CD4-positive, alpha-beta memory T cell (primary cell): ENCODE measurements at places on chromosomes 16 and 17. TPM values are rescaled to one million over a fixed set of nuclear protein-coding genes. Genes with fewer than 3 reads are reported as not detected.

DNA sequence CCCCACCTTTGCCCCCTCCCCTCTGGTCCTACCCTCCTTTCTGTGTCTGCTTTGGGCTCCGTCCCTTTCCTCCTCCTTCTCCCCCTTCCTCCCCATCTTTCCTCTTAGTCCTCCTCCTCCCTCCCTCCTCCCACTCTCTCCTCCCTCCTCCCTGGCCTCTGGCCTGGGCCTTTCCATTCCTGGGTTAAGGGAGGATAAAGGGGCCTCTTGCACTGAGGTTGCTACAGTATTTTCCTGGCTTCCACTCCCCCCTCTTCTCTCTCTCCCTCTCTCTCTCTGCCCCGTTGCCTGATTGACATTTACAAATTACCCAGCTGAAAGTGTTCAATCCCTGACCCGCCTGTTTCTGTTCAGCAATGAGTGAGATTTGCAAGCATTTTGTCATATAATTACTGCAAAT lies 44.0 kb downstream of the MRM1 start:
- no peak for DNase-seq

GRCh38 chr16:73204359-73205152 lies 156.6 kb upstream of the ZFHX3 start:
- no peak for DNase-seq

- DNase-seq = no peak
These were observed 492.5 kb upstream of the HSBP1 start for GRCh38 chr16:83315271-83315670.

Gene TOP2A
- 1.1 TPM for total RNA-seq

DNA sequence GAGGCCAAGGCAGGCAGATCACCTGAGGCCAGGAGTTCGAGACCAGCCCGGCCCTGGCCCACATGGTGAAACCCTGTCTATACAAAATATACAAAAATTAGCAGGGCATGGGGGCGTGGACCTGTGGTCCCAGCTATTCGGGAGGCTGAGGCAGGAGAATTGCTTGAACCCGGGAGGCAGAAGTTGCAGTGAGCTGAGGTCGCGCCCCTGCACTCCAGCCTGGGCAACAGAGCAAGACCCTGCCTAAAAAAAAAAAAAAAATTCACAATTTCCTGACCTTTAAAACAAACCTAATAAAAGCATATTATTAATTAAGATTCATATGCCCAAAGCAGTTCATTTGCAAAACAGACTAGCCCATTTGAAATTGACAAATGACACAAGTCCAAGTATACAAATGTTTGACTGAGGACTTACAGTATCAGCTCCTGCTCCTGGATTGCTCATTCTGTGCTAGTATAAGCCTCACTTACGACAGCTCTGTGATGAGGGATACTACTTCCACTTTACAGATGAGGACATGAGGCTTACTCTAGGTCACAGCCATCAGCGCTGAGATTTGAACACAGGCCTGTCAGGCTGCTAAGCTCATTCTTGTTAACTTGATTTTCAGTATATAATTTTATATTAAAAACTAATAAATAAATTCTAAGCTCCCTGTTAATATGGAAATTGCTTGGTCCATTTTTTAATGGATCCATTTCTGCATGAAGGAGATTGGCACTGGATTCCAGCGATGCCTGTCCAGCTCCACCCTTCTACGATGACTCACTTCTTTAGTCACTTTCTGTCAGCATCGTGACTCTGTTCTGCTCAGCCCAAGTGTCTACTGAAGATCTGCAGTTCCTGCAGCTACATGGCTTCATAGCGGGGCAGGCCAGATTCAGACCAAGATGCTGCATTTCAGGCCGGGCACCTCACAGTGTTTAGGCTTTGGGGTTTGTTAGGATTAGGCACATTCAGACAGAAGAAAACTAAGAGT lies 88.2 kb downstream of the WDR59 start:
- DNase-seq = no peak

- DNase-seq = peak; percentile 79
These were observed 17.0 kb downstream of the CAVIN1 start for GRCh38 chr17:42405963-42406495.

DNA sequence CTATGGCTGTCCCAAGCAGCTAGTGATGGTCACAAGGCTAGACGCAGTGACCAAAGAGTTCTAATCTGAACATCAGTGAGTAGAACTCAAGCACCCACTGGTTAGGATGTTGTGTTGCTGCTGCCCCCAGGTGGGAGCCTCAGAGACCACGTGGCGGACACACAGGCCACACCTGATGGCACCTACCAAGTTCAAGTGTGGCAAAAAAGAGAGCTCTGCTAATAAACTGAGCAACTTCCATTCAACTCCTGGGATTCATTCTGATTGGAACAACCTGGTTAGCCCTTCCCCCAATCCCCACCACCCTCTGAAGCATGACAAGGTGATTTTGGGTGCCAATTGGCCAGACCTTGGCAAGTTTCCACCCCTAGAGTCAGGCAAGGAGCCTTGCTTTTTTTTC lies 3.5 kb upstream of the LCMT1 start:
- peak; percentile 53 for DNase-seq

Gene DDX42
- 183 TPM for total RNA-seq

Gene ZG16
- total RNA-seq = not detected

DNA sequence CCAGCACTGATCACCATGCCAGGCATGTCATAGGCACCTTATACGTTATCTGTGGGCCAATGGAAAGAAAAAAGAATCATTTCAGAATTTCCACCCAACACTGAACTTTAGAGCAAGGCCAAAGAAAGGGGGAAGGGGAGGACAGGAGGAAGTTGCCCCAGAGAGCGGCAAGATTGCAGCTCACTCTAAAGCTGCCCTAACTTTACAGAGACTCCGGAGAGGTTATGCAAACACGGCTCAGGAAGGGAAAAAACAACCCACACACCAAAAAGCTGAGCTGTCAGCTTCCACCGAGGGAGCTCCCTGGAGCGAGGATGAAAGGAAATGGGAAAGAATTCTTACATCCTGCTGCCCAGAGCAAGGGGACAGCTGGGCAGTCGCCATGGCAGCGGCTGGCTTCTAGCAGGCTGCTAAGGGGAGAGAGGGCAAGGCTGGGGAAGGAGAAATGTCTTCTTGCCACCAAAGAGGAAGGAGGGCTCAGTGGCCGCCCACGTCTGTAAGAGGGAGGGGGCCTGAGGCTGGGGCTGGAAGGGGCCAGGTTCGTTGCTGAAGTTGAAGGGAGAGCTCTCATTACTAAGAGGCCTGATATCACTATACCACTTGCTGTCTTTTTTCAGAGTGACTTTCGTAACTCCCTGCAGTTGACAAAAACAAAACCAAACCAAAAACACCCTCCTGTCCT lies 18.2 kb downstream of the COTL1 start:
- DNase-seq = no peak

DNA sequence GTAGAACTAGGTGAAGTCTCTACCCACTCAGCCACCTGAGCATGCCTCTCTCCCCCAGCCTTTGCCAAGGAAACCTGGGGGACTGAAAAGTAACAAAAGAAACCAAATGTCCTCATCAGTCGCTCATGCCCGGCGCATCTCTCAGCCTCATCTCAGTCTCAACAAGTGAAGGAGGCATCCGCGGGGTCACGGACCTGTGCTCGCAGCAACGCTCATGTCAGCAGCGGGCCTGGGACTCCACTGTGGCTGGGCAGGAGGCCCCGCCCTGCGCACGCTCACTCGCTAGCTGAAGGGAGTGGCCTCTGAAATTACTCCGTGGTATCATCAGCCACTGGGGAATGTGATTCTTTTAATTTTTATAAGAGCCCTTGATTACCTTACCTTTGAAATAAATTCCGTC lies 31.3 kb downstream of the MAP1LC3B start:
- no peak for DNase-seq

Gene PPP1R1B
- total RNA-seq = not detected

GRCh38 chr16:56226187-56226586 lies 34.9 kb downstream of the GNAO1 start:
- DNase-seq = no peak

GRCh38 chr16:641326-642188 lies at the start of gene MCRIP2:
Gene MCRIP2 (plus strand): TSS chr16:641828. CDS start chr16:641992, 164 bp downstream.
- DNase-seq = peak; percentile 49

DNA sequence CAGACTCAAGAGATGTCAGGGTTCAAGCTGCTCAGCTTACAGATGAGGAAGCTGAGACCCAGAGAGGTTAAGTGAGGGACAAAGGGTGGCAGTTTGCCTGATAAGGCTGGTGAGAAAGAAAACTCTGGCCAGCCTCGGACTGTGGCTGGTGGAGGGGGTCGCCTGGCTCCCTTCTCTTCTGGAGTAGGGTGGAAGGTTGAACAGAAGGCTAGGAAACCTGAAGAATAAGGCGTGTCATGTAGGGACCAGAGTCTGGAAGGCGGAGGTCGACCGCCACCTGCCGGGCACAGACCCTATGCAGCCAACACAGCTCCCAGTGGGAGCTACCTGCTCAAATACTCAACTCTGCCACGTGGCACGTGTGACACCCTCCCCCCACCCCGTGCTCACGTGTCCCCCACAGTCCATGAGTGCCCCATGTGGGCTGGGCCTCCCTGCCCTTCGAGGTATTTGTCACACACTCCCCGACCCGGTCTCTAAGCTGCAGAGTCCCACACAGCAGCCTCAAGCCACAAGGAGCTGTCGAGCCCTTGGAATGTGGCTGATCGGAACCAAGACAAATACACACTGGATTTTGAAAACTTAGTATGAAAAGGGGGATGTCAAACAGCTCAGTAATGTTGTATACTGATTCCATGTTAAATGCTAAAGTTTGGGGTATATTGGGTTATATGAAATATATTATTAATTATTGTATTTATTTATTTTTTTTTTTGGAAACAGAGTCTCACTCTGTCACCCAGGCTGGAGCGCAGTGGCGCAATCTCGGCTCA lies 11.8 kb downstream of the HID1 start:
- DNase-seq = peak; percentile 64

Gene PRAC1
- total RNA-seq = not detected

GRCh38 chr17:40726919-40727318 lies 23.4 kb upstream of the KRT24 start:
- peak; percentile 11 for DNase-seq

Gene MXRA7
- total RNA-seq = 6.3 TPM

Gene NPIPA7
- 11.2 TPM for total RNA-seq

- DNase-seq = no peak
These were observed 662.0 kb downstream of the WWOX start for GRCh38 chr16:78761427-78761826.

Gene CX3CL1
- not detected for total RNA-seq

- peak; percentile 51 for DNase-seq
These were observed 6.5 kb downstream of the ADAT1 start for GRCh38 chr16:75616521-75617010.

DNA sequence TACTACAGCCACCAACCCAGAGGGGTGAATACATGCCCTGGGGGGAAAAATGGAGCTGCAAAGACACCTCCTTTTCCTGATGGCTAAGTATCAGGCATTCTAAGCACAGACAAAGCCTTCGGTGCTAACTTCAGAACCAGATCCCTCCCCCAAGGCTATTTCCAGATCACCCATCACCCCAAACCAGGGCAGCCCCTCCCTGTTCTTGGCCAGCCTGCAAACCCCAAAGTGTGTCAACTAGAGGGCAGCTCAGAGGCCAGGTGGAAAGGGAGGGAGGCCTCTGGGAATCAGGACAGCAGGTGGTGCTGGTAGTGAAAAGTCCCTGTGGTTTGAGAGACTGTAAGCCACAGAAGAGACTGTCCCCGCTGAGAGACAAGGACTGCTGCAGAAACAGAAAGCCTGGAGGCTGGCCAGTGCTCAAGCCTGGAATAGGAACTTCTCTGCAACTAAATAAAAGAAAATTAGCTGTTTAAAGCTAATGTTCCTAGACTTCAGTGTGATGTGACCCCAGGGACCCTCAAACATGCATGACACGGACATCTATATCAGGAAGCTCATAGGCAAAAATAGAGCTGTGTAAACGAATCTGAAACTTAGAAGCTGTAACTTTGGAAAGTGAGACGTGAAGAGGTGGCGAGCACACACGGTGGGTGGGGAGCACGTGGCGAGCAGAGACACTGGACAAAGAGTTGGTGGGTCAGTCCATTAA lies 9.1 kb downstream of the TUBG1 start:
- no peak for DNase-seq

Gene EXOC3L1
- total RNA-seq = not detected

GRCh38 chr17:80959330-80960036 lies 32.2 kb upstream of the CHMP6 start:
- no peak for DNase-seq

- DNase-seq = no peak
These were observed 3.3 kb downstream of the DUS1L start for GRCh38 chr17:82062076-82062983.

- no peak for DNase-seq
These were observed 17.1 kb downstream of the CDH16 start for GRCh38 chr16:66901626-66902025.

Gene SLC5A11
- 0.70 TPM for total RNA-seq
